Progenitor cell of endocrine pancreas (in vitro differentiated cells): ENCODE measurements at places on chromosomes 1 and 21. TPM values are rescaled to one million over a fixed set of nuclear protein-coding genes. Genes with fewer than 3 reads are reported as not detected.
A peak's percentile ranks its signal among the peaks of the same experiment; 100 is the strongest.

DNA sequence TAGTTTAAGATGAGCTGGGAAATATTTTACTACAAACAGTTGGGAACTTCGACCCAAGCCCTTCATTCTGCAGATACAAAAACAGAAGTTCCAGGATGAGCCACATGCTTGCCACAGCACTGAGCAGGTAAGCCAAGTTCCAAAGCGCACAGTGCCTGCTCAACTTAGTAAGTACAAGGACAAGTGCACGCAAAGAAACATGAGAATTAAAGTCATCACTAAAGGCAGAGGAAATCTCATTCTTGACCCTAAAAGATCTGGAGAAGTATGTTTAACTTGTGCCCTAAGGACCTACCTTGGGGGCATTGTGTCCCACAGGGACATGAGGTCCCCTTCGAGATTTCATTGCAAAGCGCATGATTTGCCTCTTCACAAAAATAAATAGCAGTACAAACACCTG is 1.2 kb upstream of the UBAP2L start:
- H3K27ac ChIP-seq, result peak overlapping the region; percentile 98
- H3K4me1 ChIP-seq, result peaks cover 39% of the 10 kb centered on the region
- peaks cover 19% of the 10 kb centered on the region for H3K36me3 ChIP-seq
- peak overlapping the region; percentile 94 for H3K4me3 ChIP-seq
- H3K27me3 ChIP-seq, result no peaks in the 10 kb centered on the region

DNA sequence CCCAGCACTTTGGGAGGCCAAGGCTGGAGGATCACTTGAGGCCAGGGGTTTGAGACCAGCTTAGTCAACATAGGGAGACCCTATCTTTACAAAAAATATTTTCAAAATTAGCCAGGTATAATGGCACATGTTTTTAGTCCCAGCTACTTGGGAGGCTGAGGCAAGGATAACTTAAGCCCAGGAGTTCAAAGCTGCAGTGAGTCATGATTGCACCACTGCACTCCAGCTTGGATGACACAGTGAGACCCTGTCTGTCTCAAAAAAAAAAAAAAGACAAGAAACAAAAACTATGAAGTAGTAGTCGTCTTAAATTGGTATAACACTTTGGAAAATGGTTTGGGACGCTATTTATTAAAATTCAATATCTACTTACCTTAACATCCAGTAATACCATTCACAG is 7.7 kb downstream of the AIM2 start:
- H3K27ac ChIP-seq, result no peak overlapping the region
- no peak for DNase-seq
- no peak overlapping the region for H3K4me3 ChIP-seq
- H3K36me3 ChIP-seq, result no peaks in the 10 kb centered on the region

Gene DMRTA2
- total RNA-seq, result 0.20 TPM in 1 of 2 replicates, not detected in the other

DNA sequence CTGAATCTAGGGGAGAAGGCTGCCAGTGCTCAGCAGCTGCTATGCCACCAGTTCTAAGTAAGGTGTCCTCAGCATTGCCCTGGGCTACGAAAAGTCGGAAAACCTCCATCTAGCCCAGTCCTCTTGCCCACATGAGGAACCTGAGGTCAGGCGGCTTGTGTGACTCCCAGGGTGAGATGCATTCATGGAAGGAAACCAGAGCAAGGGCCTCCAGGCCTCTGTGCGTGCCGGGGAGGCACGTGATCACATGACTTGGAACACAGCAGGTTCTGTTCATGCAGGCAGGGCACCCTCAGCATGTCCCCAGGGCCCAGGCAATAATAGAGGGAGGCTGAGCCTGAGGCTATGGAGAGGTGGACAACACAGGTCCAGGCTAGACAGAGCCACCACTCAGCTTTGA is 312.5 kb upstream of the DUSP10 start:
- no peaks in the 10 kb centered on the region for H3K27me3 ChIP-seq
- no peaks in the 10 kb centered on the region for H3K4me1 ChIP-seq
- no peaks in the 10 kb centered on the region for H3K36me3 ChIP-seq
- H3K4me3 ChIP-seq, result no peak overlapping the region
- no peak for DNase-seq

Gene FH
- total RNA-seq, result 59.7 and 64.2 TPM in 2 replicates

GRCh38 chr1:153293851-153294250 is 18.9 kb downstream of the PGLYRP3 start:
- H3K36me3 ChIP-seq, result no peaks in the 10 kb centered on the region
- H3K4me1 ChIP-seq, result no peaks in the 10 kb centered on the region
- H3K4me3 ChIP-seq, result no peak overlapping the region
- no peak for DNase-seq
- no peak overlapping the region for H3K27ac ChIP-seq
- peaks cover 13% of the 10 kb centered on the region for H3K27me3 ChIP-seq

- H3K4me1 ChIP-seq, result peaks cover 26% of the 10 kb centered on the region
- H3K36me3 ChIP-seq, result no peaks in the 10 kb centered on the region
- H3K27ac ChIP-seq, result no peak overlapping the region
- H3K4me3 ChIP-seq, result no peak overlapping the region
These were observed 280.4 kb upstream of the C1orf105 start for GRCh38 chr1:172140072-172140471.

- no peak overlapping the region for H3K27ac ChIP-seq
- DNase-seq, result no peak
- no peaks in the 10 kb centered on the region for H3K36me3 ChIP-seq
- H3K4me1 ChIP-seq, result peaks cover 3% of the 10 kb centered on the region
- peaks cover 3% of the 10 kb centered on the region for H3K27me3 ChIP-seq
- H3K4me3 ChIP-seq, result no peak overlapping the region
These were observed 34.7 kb downstream of the USH2A start for GRCh38 chr1:216388558-216388957.

Gene SPATA45
- total RNA-seq, result 0.69 TPM in 1 of 2 replicates, not detected in the other

GRCh38 chr1:78676347-78676982 is 26.8 kb downstream of the IFI44 start:
- H3K36me3 ChIP-seq, result no peaks in the 10 kb centered on the region
- peaks cover 8% of the 10 kb centered on the region for H3K27me3 ChIP-seq
- peak; percentile 20 for DNase-seq
- H3K4me1 ChIP-seq, result no peaks in the 10 kb centered on the region
- H3K4me3 ChIP-seq, result no peak overlapping the region
